Foreskin keratinocyte (primary cell): ENCODE measurements at places on chromosomes 13 and 19. TPM values are rescaled to one million over a fixed set of nuclear protein-coding genes. Genes with fewer than 3 reads are reported as not detected.

The CEACAM8 gene
- total RNA-seq: not detected in 2 replicates

The TNNT1 gene
- 134 and 199 TPM in 2 replicates for total RNA-seq

The ZNF562 gene
- total RNA-seq: 27.8 and 29.8 TPM in 2 replicates

The SIRT2 gene
- 46.0 and 49.4 TPM in 2 replicates for total RNA-seq

The CD33 gene
- not detected in 2 replicates for total RNA-seq
